ENCODE measurements at places on chromosomes 11 and 22. TPM values are rescaled to one million over a fixed set of nuclear protein-coding genes. Genes with fewer than 3 reads are reported as not detected.

The RASD2 gene
- 0.40 TPM for polyA plus RNA-seq

The PNPLA5 gene
- not detected for polyA plus RNA-seq

The PANX3 gene
- not detected for polyA plus RNA-seq

The SLC36A4 gene
- polyA plus RNA-seq = 34.9 TPM

The SLC22A8 gene
- not detected for polyA plus RNA-seq

The CLDN5 gene
- not detected for polyA plus RNA-seq

The PRDX5 gene
- 489 TPM for polyA plus RNA-seq
